Cardiac ventricle fibroblast (primary cell): ENCODE measurements at places on chromosomes 7 and 10. TPM values are rescaled to one million over a fixed set of nuclear protein-coding genes. Genes with fewer than 3 reads are reported as not detected.

The ALOX5 gene
- total RNA-seq: not detected in 2 replicates

The ABCB4 gene
- total RNA-seq: not detected in 2 replicates

The RET gene
- total RNA-seq: 0.19 and 0.39 TPM in 2 replicates

The TMEM243 gene
- total RNA-seq: 52.6 and 56.2 TPM in 2 replicates

The GSAP gene
- total RNA-seq: 0.62 and 1.3 TPM in 2 replicates

The ZNF804B gene
- total RNA-seq: not detected in 2 replicates

The C10orf62 gene
- not detected in 2 replicates for total RNA-seq

The SLC18A2 gene
- not detected in 2 replicates for total RNA-seq

The CALHM1 gene
- total RNA-seq: not detected in 2 replicates

The SLC18A3 gene
- not detected in 2 replicates for total RNA-seq

The COL1A2 gene
- 7,163 and 7,512 TPM in 2 replicates for total RNA-seq

The PARD3 gene
- 19.7 and 28.7 TPM in 2 replicates for total RNA-seq

The PSD gene
- total RNA-seq: 19.5 and 19.7 TPM in 2 replicates

The LRGUK gene
- not detected in 2 replicates for total RNA-seq

The LMOD2 gene
- not detected in 2 replicates for total RNA-seq

The STX1A gene
- total RNA-seq: 4.4 and 11.1 TPM in 2 replicates

The RBP3 gene
- total RNA-seq: not detected in 2 replicates

The EEPD1 gene
- 5.3 and 5.6 TPM in 2 replicates for total RNA-seq

The PON1 gene
- total RNA-seq: not detected in 2 replicates

The NEUROG3 gene
- not detected in 2 replicates for total RNA-seq

The CASP7 gene
- total RNA-seq: 19.3 and 21.8 TPM in 2 replicates

The UCN3 gene
- total RNA-seq: not detected in 2 replicates

The GIMAP6 gene
- 1.9 and 2.6 TPM in 2 replicates for total RNA-seq

The MCMBP gene
- total RNA-seq: 27.8 and 32.1 TPM in 2 replicates

The FMC1 gene
- total RNA-seq: 4.4 and 5.2 TPM in 2 replicates

The DNAJB9 gene
- total RNA-seq: 46.1 and 58.1 TPM in 2 replicates

The SPDYE11 gene
- not detected in 2 replicates for total RNA-seq

The IQUB gene
- 0.10 and 0.12 TPM in 2 replicates for total RNA-seq
